ENCODE measurements at places on chromosomes 1 and 21. TPM values are rescaled to one million over a fixed set of nuclear protein-coding genes. Genes with fewer than 3 reads are reported as not detected.

- no peaks in the 10 kb centered on the region for H3K27me3 ChIP-seq
- DNase-seq: no peak
- H3K4me1 ChIP-seq: peaks cover 42% of the 10 kb centered on the region
- no peak overlapping the region for H3K4me3 ChIP-seq
Observed at GRCh38 chr1:115224636-115225035, 113.4 kb downstream of the NGF start.

- no peak overlapping the region for H3K27ac ChIP-seq
- no peaks in the 10 kb centered on the region for H3K4me1 ChIP-seq
- no peaks in the 10 kb centered on the region for H3K36me3 ChIP-seq
- H3K4me3 ChIP-seq: no peak overlapping the region
- no peaks in the 10 kb centered on the region for H3K27me3 ChIP-seq
Observed at GRCh38 chr1:103218821-103219220, 110.5 kb upstream of the COL11A1 start.

DNA sequence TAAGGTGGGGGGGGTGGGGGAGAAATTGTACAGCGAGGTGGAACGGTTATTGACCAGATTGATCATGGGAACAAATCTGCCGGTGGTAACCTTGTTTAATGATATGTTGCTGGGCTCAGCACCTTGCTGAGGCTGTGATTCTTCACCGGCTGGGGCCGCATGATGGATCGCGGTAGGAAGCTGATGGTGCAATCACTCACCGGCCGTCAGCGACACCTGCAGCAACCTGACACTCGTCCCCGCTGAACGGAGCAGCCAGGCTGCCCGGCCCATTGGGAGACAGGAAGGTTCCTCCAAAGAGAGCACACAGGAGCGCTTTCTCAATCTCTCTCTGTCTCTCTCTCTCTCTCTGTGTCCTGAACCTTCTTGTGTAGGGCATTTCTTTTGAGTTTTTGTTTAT is 128.5 kb upstream of the RRP15 start:
- H3K4me3 ChIP-seq: peak overlapping the region; percentile 23
- H3K36me3 ChIP-seq: no peaks in the 10 kb centered on the region
- H3K27me3 ChIP-seq: no peaks in the 10 kb centered on the region
- H3K4me1 ChIP-seq: peaks cover 7% of the 10 kb centered on the region
- DNase-seq: peak; percentile 13

DNA sequence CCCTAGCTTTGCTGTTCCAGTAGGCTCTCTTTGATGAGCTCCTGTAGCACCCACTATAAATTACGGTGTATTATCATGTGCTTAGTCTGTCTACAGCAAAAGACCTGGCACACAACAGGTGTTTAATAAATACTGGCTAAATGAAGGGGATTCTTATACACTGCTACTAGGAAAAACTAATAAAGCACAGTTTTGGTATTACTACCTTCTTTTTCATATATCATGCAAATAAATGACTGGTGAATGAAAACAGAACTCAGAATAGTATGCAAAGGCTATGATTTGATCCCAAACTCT is 26.4 kb downstream of the WDR26 start:
- H3K4me3 ChIP-seq: peak overlapping the region; percentile 2
- no peaks in the 10 kb centered on the region for H3K27me3 ChIP-seq
- H3K4me1 ChIP-seq: peaks cover 35% of the 10 kb centered on the region
- H3K27ac ChIP-seq: peak overlapping the region; percentile 68
- peaks cover 49% of the 10 kb centered on the region for H3K36me3 ChIP-seq

The OR2AJ1 gene
- total RNA-seq: not detected

- no peak overlapping the region for H3K27ac ChIP-seq
- H3K27me3 ChIP-seq: no peaks in the 10 kb centered on the region
- H3K36me3 ChIP-seq: no peaks in the 10 kb centered on the region
- H3K4me3 ChIP-seq: no peak overlapping the region
Observed at GRCh38 chr1:49059087-49059486, 282.4 kb upstream of the BEND5 start.

Data from PC-9 (cell line).